GM23338 (cell line): ENCODE measurements at places on chromosomes 7 and 10. TPM values are rescaled to one million over a fixed set of nuclear protein-coding genes. Genes with fewer than 3 reads are reported as not detected.

- no peak for DNase-seq
Observed at GRCh38 chr10:88185830-88186229, 322.4 kb downstream of the PTEN start.

DNA sequence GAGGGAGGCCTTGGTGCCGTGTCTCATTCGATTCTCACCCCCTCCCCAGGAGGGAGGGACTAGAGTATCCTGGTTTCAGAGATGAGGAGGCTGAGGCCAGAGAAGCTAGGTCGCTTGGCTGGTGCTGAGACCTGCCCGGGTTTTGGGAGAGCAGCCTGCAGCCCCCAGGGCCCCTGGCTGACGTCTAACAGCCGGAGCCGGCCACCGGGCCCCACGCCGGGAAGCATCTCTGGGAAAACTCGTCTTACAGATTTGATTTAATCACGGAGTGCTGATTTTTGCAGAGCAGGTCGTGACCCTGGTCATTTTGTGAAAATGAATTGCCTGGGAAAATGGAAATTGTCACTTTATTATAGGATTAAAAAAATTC is 97.5 kb downstream of the MICALL2 start:
- no peak for DNase-seq

- no peak for DNase-seq
Observed at GRCh38 chr10:51030480-51030879, 43.8 kb upstream of the PRKG1 start.

Gene NXPH1
- total RNA-seq: 3.0 and 5.2 TPM in 2 replicates

Gene MSMB
- not detected in 2 replicates for total RNA-seq
